Effector CD4-positive, alpha-beta T cell (primary cell): ENCODE measurements at places on chromosomes 4 and X.

- no peak for DNase-seq
Measured at GRCh38 chr4:176319151-176319703, 539 bp upstream of the SPCS3 start.

GRCh38 chr4:51942108-51942832 lies 77.9 kb downstream of the LRRC66 start:
- no peak for DNase-seq

- no peak for DNase-seq
Measured at GRCh38 chr4:8286719-8287342, 17.3 kb downstream of the HTRA3 start.

DNA sequence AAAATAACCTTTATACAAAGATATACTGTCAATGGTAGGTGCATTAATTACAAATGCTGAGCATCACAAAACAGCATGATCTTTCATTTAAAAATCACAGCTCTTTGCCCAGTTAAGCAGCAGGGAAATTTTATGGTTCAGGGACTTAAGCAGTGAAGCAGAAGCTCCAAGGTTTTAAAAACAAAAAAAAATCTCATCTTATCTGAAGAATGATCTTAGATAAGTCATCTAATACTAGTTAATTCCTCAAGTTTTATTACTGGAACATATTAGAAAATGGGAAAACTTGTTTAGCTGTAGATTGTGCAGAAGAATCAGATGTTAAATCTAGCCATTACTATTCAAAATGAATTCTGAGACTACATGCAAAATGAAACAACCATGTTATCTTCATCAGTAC lies 289.9 kb downstream of the GASK1B start:
- no peak for DNase-seq

GRCh38 chr4:84545093-84545492 lies 37.8 kb upstream of the CDS1 start:
- DNase-seq = no peak

- no peak for DNase-seq
Measured at GRCh38 chr4:77220828-77221613, 64.0 kb downstream of the CCNG2 start.

DNA sequence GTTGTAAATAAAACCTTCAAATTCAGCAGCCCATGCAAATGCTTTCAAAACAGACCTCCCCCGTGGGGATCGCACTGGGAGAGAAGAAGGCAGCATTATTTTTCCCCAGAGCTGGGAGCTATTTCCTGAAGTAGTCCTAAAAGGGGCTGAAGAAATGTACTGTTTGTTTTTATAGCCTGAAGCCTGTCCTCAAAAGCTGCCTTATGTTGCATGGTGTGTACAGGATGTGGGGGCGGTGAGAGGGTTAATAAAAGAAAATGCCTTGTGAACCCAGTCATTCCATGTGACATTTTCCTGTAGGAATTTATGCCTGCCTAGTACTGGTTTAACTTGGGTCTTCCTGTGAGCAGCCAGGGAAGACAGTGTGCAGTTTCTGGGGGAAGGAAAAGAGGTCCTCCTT lies 144.1 kb downstream of the SOWAHB start:
- no peak for DNase-seq

DNA sequence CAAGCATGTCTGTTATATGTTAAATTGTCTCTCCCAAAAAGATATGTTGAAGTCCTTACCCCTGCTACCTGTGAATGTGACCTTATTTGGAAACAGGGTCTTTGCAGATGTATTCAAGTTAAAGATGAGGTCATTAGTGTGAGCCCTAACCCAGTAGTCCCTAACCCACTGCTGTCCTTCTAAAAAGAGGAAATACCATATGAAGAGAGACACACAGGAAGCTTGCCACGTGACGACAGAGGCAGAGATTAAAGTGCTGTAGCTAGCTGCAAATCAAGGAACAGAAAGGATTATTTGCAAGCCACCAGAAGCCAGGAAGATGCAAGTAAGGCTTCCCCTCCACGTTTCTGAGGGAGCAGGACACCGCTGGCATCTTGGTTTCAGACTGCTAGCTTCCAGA lies 150.1 kb downstream of the HNRNPD start:
- DNase-seq = no peak

- DNase-seq = no peak
Measured at GRCh38 chr4:95231681-95232080, 317.1 kb downstream of the UNC5C start.

DNA sequence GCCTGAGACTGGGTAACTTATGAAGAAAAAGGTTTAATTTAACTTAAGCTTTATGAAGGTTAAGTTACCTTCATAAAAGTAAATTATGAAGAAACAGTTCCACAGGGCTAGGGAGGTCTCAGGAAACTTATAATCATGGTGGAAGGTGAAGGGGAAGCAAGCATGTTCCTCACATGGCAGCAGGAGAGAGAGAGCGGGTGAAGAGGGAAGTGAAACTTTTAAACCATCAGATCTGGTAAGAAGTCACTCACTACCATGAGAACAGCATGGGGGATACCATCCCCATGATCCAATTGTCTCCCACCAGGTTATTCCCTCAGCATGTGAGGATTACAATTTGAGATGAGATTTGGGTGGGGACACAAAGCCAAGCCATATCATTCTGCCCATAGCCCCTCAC lies 944.7 kb upstream of the NDST4 start:
- DNase-seq = no peak

DNA sequence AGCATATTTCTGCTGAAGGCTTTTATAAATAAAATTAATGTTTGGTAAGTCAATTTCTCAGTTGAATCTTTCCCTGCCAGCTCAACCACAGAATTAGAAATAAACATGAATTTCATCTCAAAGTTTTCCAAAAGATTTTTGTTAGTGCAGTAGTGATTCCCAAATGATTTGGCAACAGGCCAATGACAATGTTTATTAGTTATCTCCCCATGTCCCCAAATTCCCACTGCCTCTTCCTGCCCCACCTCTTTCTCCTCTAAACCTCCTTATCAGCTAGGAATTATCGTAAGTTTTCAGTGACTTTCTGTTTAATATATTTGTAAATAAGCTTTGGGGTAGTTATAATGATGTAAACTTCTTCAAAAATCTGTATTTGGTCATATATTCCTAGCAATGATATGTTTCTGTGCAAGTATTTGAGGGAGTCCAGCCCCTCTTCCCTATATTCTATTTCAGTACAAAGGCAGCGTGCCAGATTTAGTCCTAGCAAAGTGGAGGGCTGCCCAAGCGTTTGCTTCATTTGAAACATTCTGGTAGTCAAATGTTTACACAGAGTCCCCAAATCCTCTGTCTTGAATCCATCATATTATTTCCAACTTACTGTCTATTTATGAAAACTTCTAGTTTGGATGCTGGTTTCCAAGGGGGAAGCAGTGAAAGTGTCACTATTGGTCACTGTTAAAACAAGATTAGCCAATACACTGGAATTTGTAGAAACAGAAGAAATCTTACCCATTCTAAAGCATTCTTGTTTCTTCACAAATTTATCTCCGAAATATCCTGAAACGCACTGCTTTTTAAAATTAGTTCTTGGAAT lies 33.7 kb upstream of the ANKRD50 start:
- DNase-seq = no peak

- no peak for DNase-seq
Measured at GRCh38 chrX:21014326-21014725, 359.9 kb upstream of the CNKSR2 start.

DNA sequence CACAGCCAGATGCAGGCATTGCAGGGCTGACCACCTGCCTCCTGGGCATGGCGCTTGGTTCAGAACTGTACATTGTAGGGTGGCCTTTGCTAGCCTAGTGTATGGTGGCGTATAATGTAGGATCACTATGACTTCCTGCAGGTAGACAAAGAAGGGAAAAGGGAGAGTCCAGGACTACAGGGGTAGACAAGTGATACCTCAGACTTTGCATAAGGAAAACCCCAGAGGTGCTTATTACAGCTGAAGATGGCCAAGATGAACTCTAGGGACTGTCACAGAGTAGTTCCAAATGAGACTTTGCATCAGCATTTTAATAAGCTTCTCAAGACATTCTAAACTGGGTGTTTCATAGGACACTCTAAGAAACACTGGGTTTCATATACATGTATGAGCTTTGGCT lies 116.4 kb upstream of the PUDP start:
- DNase-seq = no peak

DNA sequence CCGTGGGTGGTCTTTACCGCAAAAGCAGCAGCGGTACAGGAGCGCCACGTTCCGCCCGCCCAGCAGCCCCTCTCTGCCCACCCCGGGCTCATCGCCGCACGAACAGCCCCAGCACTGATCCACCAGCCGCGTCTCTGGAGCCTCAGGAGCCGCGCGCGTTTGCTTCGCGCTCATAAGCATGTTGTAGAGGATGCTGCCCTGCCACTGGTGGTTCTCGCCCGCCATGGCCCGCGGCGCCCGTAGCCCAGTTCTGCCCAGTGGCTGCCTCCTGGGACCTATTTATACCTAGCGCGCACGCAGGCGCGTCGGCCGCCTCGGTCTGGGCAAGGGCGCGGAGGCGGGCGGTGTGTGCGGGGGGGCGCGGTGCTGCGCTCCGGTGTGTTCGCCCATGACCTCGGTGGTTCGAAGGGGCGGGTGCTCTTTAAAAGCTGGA lies at the start of gene NR0B1:
Gene NR0B1 (minus strand): TSS at position 252 of the 433 bp plus-strand sequence. CDS start 27 bp downstream, at position 225.
- no peak for DNase-seq

DNA sequence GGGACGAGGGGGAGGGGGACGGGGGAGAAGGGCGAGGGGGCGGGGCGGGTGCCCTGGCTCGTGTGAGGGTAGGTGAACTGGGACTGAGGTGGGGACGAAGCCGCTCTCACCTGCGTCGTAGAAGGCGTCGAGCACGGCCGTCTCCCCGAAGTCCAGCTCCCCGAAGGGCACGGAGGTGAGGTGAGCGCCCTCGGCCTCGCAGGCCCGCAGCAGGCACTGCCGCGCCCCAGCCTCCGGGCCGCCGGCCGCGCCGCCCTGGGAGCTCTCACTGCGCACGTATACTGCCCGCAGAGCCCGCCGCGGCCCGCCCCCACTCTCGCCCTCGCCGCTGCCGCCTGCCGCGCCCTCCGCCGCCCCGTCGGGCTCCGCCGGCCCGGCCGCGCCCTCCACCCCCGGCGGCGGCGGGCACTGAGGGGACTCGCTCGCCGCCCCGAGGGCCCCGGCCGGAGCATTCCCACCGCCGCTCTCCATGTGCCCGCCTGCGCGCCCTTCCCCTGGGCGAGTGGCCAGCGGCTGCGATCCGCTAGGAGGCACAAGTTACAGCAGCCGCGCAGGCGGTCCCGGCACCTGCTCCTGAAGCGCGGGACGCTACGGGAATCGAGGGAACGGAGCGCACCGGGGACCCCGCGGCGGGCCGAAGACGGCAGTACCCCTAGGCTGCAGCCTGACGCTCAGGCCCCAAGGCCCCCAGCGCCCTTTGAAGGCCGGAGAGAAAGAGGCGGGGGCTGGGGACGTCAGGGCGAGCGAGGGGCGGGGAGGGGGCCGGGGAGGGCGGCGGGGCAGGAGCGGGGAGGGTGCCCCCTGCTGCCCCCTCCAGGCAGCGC lies at the start of gene MAP3K15:
Gene MAP3K15 (minus strand): TSS at position 718 of the 824 bp plus-strand sequence. CDS start 247 bp downstream, at position 471.
- DNase-seq = no peak

DNA sequence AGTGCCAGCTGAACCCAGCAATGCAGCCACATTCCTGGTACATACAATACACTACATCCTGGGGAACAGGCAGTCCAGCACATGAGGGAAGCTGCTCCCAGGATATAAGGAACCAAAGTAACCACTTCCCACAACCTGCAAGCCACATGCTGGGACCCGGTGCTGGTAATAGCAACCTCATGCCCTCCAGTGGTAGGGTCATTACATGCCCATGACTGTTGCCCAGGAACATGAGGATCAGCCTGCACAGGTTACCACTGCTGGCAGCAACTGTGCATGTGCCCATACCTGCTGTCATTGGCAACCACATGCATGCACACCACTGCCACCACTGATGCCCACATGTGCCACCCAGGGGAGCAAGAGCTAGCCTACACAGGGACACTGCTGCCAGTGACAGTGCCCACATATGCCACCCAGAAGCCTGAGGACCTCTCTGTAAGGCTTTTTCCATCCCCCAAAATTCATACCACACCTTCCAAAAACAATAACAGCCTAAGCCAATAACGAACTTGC lies 1982.5 kb downstream of the ARAP2 start:
- DNase-seq = no peak

DNA sequence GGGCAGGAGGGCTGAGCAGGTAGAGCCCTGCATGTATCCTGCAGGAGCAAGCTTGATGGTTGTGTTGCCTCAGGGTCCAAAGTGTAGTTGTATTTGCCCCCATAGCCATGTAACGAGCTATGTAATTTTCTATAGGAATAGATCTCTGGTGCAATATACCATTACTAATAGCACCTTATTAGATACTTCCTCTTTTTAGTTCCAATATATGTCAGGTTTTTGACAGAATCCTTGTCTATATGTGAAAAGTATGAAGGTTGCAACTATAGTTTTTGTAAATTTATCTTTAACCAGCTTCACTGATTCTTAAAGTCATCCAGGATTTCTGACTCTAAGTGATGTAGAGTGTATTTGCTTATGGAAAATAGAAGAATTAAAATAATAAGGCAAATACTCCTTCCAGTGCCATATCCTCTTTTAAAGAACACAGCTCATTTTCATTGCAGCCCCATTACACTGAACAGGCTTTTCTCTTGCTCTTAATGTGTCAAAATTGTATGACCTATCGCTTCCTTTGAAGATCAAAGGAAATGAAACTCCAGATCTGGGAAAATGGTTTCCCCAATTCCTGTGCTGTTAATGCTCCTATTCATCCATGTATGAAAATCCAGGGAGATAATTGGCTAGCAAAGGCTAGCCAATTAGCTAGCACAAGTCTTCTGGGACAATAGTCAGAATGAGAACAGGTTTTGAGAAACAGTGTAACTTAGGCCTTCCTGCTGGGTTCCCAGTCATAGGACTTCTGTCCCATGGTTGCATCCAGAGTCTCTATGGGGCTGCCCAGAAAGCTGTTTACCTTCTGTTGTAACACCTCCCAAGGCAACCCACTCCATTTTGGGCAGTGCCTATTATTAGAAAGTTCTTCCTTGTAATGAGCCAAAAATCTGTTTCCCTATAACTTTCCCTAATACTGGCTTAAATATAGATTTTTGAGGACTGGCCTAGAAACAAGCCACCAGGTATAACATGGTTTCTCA lies 90.6 kb downstream of the TSPAN7 start:
- no peak for DNase-seq
